ENCODE measurements at places on chromosomes 3 and 15. TPM values are rescaled to one million over a fixed set of nuclear protein-coding genes. Genes with fewer than 3 reads are reported as not detected.

ALDH1A3 gene
- 19.5 TPM for polyA plus RNA-seq

HRH1 gene
- polyA plus RNA-seq: 24.6 TPM

ROPN1B gene
- not detected for polyA plus RNA-seq

CX3CR1 gene
- polyA plus RNA-seq: not detected

MAP2K5 gene
- polyA plus RNA-seq: 5.6 TPM

MUC4 gene
- not detected for polyA plus RNA-seq

NOX5 gene
- polyA plus RNA-seq: 0.15 TPM

GOLGA6A gene
- polyA plus RNA-seq: not detected

RTP3 gene
- polyA plus RNA-seq: 0.06 TPM

ANKUB1 gene
- polyA plus RNA-seq: not detected

DNA sequence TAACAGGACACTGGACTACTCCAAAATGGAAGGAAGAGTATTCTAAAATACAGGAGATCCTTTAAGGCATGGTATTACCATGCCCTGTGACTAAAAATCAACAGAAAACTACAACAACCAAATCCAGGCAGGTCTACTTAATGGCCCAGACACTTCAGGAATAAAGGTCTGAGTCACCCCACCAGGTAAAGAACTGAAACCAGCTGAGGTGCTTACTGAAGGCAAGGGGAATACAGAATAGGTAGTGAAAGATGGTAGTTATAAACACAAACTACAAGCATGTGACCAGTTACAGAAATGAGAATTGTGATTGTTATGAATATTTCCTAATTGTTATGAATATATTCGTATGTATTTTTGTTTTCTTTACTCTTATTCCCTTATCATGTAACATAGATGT, 13.4 kb downstream of the IFT57 start:
- DNase-seq: no peak

GRCh38 chr3:10334459-10334858, 13.5 kb upstream of the SEC13 start:
- DNase-seq: no peak

DNA sequence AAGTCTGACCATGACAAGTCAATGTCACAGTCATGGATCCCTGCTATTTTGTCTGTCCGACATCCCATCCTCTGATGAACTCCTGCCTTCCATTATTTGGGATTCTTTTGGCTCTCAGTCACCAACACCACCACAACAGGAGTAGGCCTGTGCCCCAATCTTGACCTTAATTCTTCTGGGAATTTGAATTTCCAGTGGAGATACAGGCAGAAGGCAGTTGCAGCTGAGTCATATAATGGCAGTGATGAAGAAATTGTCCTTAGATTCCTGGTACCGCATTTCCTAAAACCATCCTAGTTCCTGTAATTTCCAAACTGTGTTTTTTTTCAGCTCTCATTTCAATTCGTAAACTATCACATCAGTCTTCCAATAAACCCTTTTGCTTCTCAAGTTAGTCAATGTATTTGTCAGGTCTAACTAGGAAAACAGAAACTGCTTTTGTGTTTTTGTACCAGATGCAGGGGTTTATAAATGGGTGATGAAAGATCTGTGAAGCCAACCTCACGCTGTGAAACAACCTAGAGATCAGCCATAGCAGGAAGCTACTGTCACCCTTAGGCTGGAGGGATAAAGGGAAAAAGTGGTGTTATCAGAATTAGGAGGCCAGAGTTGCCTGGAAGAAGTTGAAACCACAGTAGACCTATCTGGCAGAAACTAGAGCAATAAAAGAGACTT, 126.3 kb upstream of the TMEM108 start:
- DNase-seq: no peak

GRCh38 chr3:133851931-133852330, 43.8 kb downstream of the RAB6B start:
- no peak for DNase-seq

DNA sequence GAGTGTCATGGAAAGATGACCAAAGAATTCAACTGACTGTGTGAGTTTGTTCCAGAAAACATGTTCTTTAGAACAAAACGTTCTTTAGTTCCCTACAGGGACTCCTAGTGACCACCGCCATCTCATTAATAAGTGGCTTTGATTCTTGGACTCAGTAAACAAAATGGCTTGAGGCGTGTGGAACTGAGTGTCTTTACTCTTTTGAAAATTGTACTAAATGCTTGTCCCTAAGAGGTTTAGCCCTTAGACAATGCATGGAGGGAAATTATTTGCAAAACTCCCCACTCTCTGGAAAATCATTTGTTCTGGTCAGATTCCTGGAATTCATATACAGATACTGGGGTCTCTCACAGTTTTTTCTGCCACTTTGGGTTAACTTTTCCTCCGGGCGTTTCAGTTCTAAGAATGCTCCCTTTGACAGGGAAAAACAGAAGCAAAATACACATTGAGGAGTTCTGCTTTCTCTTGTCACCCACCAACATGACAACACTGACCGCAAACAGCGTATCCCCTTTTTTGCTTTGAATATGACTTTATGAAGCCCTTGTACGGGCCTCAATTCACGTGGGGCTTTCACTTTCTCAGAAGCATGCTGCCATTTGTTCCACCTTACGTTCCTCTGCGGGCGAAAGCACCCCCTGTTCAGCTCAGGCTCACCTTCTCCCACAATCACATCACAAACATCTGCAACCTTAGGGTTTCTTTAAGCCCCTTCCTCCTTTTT, 15.3 kb upstream of the NRROS start:
- no peak for DNase-seq

DNA sequence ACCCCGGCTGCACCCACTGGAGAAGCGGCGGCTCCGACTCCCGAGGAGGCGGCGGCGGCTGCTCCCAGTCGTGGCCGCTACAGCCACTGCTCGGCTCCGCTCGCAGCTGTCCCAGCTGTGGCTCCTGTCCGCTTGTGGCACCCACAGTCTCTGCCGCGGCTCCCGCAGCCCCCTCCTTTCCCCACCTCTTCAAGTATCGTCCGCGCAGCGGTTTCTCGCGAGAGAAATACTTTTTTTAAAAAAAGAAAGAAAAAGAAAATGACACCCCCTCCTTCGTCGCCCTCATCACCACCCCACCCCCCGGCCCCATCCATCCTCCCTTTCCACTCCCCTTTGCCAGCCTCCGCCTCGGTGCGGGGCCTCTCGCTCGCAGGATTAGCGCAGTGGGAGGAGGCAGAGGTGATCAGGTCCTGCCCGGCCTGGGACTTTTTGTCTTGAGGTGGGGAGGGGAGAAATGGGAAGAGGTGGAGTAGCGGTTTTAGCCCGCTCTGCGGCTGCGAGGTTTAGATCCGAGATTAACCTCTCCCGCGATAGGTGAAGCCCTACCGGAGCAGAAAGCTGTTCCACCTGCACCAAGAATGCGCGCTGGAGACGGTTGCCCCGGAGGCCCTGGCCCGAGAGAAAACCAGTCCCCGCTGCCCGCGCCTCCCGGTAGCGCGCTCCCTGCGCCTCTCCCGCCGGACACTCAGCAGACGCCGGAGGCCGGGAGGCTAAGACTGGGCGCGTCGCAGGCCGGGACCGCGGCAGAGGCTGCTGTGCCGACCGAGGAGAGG, at the start of gene FBN1:
TSS of gene FBN1 (minus strand) at position 152 of the 773 bp plus-strand sequence. CDS start 940 bp downstream, outside the sequence.
- DNase-seq: peak; percentile 78

GRCh38 chr15:38061856-38062649, 127.6 kb downstream of the TMCO5A start:
- DNase-seq: no peak

- DNase-seq: no peak
Observed at GRCh38 chr3:117681619-117682018, 972.0 kb downstream of the TUSC7 start.

DNA sequence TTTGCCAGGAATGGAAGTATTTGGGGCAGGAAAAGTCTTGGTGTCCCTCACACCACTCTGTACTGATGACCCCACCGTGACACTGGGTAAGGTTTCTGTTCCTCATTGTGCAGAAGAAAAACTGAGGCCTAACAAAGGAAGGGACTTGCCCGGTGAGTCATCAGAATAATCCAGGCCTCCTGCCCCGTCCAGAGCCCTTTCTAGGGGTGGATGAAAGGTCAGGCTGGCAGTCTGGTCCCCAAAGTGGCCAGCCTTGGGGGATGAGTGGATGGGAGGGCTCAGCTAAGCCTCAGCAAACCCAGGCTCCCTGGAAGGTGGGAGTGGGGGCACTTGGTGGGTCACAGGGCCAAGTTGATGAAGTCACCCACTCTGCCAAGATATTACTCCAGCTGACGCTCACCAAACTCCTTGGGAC, 2.3 kb upstream of the DNAH1 start:
- no peak for DNase-seq

DNA sequence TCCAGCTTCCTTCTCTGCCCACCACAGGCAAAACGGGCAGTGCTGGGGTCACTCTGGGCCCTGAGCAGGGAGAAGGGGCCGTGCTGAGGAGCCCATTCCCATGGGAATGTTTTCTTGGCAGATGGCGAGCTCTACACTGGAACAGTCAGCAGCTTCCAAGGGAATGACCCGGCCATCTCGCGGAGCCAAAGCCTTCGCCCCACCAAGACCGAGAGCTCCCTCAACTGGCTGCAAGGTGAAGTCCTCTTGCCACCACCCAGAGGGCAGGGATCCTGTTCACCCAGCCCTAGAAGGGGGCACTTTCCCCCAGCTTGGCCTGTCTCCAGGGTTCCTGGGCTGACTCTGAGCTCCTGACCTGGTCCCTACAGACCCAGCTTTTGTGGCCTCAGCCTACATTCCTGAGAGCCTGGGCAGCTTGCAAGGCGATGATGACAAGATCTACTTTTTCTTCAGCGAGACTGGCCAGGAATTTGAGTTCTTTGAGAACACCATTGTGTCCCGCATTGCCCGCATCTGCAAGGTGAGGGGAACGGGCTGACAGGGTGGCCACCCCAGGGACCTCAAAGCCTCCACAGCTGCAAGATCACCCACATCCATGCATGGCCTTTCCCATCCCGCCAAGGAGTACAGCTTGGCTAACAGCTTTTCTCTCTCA, 12.4 kb downstream of the CIB1 start:
- peak; percentile 53 for DNase-seq

DNA sequence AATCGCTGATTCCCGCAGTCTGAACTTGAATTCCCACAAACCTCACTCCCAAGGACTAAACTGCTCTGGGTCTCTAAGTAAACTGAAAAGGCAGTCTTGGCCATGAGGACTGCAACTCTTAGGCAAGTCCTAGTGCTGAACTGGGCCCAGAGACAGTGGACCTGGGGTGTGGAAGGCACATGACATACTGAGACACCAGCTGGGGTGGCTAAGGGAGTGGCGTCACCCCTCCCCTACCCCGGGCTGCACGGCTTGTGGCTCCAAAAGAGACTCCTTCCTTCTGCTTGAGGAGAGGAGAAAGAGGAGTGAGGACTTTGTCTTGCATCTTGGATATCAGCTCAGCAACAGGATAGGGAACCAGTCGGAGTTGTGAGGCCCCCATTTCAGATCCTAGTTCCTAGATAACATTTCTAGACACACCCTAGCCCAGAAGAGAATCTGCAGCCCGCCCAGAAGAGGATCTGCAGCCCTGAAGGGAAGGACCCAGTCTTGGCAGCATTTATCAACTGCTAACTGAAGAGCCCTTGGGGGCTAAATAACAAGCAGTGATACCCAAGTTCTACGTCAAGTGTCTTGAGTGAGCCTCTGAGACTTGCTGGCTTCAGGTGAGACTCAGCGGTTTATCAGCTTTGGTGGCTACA, 110.7 kb upstream of the C3orf80 start:
- DNase-seq: no peak

DNA sequence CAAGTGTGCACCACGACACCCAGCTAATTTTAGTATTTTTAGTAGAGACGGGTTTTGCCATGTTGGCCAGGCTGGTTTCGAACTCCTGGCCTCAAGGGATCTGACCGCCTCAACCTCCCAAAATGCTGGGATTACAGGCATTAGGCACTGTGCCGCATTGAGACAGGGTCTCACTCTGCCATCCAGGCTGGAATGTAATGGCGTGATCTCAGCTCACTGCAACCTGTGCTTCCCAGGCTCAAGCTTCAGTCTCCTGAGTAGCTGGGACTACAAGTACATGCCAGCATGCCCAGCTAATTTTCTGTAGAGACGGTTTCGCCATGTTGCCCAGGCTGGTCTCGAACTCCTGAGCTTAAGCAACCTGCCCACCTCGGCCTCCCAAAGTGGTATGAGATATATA, 51.6 kb downstream of the ACAD9 start:
- DNase-seq: no peak

- DNase-seq: no peak
Observed at GRCh38 chr3:33441225-33441976, 1.2 kb upstream of the UBP1 start.

DNA sequence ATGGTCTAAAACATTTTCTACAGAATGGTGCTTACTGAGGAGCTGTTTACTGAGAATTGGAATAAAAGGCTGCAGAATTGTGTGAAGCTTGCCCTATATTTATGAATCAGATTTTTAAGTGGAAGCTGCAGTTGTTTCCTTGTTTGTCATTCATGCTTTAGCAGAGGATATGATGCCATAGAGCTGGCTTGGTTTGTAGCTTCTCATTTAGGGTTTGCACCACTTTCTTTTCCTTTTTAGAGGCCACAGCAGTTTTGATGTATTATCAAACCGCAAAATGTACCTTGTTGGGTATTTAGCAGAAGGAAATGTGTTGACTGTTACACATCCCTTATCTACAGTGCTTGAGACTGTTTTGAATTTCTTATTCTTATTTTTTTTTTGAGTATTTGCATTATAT, 66.2 kb downstream of the RASA2 start:
- DNase-seq: no peak

GRCh38 chr3:133162265-133162664, 124.1 kb downstream of the TMEM108 start:
- no peak for DNase-seq

- peak; percentile 11 for DNase-seq
Observed at GRCh38 chr15:49383266-49383665, 39.8 kb upstream of the FGF7 start.

GRCh38 chr3:11198070-11198469, 43.8 kb downstream of the HRH1 start:
- DNase-seq: no peak

GRCh38 chr3:44228900-44229299, 12.8 kb upstream of the TOPAZ1 start:
- no peak for DNase-seq

All from AG04450 (cell line).